ENCODE measurements at places on chromosomes 3 and 15.

DNA sequence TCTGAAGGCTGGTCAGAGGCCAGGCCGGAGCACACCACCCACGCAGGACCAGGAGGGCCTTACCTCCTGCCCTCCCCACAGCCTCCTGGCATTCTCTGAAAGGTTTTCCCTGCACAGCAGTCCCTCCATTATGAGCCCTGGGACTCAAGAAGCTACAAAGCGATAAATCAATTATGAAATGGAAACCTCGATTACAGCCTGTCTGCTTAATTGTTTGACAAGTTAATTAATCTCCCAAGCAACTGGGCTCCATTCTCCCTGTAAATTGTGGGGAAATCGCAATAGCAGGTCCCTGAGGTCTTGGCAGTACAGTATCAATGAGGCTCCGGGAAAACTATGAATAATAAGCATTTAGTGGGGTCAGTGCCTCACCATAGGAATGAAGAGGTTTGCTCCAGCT, 683.5 kb downstream of the NTRK3 start:
- DNase-seq, result no peak
- no peak overlapping the region for H3K27ac ChIP-seq
- no peak overlapping the region for H3K4me3 ChIP-seq
- H3K27me3 ChIP-seq, result no peaks in the 10 kb centered on the region
- H3K36me3 ChIP-seq, result no peaks in the 10 kb centered on the region

GRCh38 chr3:56773986-56774385, 27.8 kb downstream of the ARHGEF3 start:
- H3K27me3 ChIP-seq, result no peaks in the 10 kb centered on the region
- DNase-seq, result no peak
- H3K4me3 ChIP-seq, result no peak overlapping the region
- H3K4me1 ChIP-seq, result peaks cover 55% of the 10 kb centered on the region

- no peaks in the 10 kb centered on the region for H3K27me3 ChIP-seq
- peaks cover 18% of the 10 kb centered on the region for H3K4me1 ChIP-seq
- H3K4me3 ChIP-seq, result no peak overlapping the region
- peaks cover 11% of the 10 kb centered on the region for H3K36me3 ChIP-seq
- H3K27ac ChIP-seq, result no peak overlapping the region
- DNase-seq, result no peak
These were observed 86.6 kb upstream of the CHD2 start for GRCh38 chr15:92813485-92813884.

DNA sequence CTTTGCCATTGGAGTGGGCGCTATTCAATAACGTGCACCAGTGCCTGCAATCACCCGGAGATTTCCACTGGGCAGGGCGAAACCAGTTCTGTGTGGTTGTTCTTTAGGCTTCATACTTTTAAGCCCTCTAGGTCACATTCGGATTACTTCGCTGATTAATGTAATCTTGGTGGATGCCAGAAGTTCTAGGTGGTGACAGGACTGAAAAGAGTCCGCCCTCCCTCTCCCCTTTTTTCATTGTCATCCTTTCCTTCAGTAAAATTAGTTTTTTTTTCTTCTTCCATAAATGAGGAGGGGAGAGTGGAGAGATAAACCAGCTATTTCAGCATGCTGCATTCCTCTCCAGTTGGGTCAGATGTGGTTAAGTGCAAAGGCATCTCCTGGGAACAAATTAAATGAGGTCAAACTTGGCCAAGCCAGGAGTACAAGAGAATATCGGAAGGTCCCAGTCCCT, 2.3 kb upstream of the SLC2A2 start:
- H3K27ac ChIP-seq, result no peak overlapping the region
- DNase-seq, result no peak
- H3K4me3 ChIP-seq, result no peak overlapping the region

- no peaks in the 10 kb centered on the region for H3K4me1 ChIP-seq
- no peak overlapping the region for H3K27ac ChIP-seq
- H3K27me3 ChIP-seq, result peaks cover 19% of the 10 kb centered on the region
- DNase-seq, result no peak
- H3K36me3 ChIP-seq, result no peaks in the 10 kb centered on the region
These were observed 165.9 kb downstream of the STAC start for GRCh38 chr3:36546226-36546625.

DNA sequence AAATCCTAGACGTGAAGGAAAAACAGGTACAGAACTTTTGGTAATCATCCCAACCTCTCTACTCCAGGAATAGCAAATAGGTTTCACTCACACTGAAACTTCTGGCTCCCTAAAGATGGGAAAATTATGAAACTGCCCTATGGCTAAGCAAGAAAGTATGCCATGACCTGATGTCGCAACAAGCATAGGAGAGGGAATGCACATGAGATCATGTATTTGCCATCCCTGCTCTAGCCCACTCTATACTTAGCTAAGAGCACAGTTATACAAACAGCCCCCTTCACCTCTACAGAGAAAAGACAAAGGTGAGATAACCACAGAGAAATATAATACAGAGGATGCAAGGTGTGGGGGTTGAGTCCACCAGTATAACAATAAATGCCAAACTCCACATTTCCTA, 102.7 kb downstream of the TBC1D5 start:
- no peaks in the 10 kb centered on the region for H3K36me3 ChIP-seq
- DNase-seq, result no peak
- no peak overlapping the region for H3K27ac ChIP-seq
- no peak overlapping the region for H3K4me3 ChIP-seq
- H3K4me1 ChIP-seq, result peaks cover 11% of the 10 kb centered on the region

GRCh38 chr3:148896062-148896461, 31.0 kb downstream of the CPA3 start:
- no peak overlapping the region for H3K27ac ChIP-seq
- H3K36me3 ChIP-seq, result peaks cover 3% of the 10 kb centered on the region
- DNase-seq, result no peak
- H3K4me1 ChIP-seq, result no peaks in the 10 kb centered on the region

GRCh38 chr3:98536456-98537017, 4.8 kb downstream of the GPR15 start:
- H3K27me3 ChIP-seq, result no peaks in the 10 kb centered on the region
- peak overlapping the region; percentile 45 for H3K4me3 ChIP-seq
- H3K27ac ChIP-seq, result no peak overlapping the region

DNA sequence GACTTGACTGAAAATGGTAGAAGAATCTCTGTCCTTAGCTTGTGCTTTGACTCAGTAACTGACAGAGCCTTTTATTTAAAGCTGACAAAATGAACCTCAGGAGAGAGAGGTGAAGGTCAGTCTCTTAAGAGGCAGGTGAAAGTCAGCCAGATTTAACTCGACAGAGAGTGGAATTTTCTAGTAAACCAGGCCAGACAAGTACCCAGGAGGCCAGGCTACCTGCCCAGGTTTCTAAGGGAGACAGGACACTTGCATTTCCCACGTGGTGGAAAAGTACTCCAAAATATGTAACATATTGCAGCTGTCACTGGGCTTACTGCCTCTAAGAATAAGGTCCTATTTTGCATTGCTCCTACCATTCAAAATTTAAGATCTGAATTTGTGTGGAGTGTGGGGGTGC, 167.9 kb downstream of the FMN1 start:
- no peak overlapping the region for H3K27ac ChIP-seq
- no peaks in the 10 kb centered on the region for H3K4me1 ChIP-seq
- H3K36me3 ChIP-seq, result no peaks in the 10 kb centered on the region
- no peak overlapping the region for H3K4me3 ChIP-seq
- peaks cover 9% of the 10 kb centered on the region for H3K27me3 ChIP-seq

DNA sequence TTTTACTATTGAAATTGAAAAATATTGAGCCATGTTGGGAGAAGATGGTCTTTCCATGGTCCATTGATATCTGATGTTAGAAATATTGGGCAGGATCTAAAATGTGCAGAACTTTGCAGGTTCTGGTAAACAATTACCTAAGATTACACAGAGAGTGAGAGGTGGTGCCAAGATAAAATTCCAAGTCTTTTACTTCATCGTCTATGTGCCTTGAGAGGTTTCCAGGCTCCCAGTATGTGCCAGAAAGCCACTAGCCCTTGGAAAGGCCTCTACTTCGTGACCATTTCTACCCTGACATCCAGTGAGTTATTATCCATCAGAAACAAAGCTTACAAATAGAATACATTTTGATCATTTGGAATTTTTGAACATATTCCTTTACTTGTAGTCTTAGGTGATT, 27.6 kb downstream of the CD200 start:
- H3K27me3 ChIP-seq, result no peaks in the 10 kb centered on the region
- H3K27ac ChIP-seq, result no peak overlapping the region
- H3K4me3 ChIP-seq, result no peak overlapping the region

Data from effector memory CD8-positive, alpha-beta T cell (primary cell).